Stimulated activated CD4-positive, alpha-beta T cell treated with anti-CD3 and anti-CD28 coated beads, Interleukin-1b, Interleukin-23, amount 100 ng/mL, for 4 hours (primary cell): ENCODE measurements at places on chromosomes 13 and 19.

- DNase-seq: no peak
These were observed 48.7 kb upstream of the RANBP3 start for GRCh38 chr19:6026390-6027227.

DNA sequence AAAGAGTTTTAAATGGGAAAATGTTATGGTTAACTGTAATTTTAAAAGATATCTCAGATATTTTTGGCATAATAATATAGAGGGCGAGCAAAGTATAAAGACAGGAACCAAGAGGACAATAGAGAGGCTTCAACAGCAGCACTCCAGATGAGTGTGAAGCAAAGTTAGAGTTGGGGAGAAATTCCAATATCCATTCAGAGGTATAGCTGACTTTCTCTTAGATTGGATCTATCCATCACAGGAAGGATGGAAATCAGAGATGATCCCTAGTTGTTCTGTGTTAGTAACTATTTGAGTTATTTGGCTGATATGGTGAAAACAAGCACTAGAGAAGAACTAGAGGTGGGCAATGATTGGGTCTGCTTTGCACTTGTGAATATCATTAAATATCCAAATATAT, 786.0 kb upstream of the KLHL1 start:
- no peak for DNase-seq

DNA sequence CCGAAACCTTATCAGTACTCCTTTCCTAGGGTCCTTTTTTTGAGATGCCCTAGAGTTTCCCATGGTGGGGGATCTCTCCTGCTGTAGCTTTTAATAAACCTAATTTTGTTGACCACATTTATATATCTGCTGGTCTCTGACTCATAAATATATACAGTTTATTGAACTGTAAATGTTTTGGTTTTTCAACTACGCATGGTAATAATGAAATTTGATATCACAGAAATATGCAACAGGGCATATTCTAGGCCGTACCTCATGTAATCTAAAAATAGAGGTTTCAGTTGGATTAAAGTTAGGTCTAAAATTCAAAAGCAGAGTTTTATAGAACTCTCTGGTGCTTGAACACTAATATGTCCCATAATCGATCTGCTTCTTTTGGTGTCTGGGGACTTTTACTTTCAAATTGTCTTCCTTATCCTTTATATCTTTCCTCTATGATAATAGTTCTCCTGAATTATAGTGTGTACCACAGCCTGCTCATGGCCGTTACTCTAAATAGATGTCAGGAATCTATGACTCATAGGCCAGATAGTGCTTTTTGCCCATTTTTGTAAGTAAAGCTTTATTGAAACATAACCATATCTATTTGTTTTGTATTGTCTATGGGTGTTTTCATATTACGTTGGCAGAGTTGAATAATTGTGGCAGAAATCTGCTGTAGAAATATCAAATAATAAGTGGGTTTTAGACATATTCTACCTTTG, 324.8 kb upstream of the PCDH9 start:
- no peak for DNase-seq

DNA sequence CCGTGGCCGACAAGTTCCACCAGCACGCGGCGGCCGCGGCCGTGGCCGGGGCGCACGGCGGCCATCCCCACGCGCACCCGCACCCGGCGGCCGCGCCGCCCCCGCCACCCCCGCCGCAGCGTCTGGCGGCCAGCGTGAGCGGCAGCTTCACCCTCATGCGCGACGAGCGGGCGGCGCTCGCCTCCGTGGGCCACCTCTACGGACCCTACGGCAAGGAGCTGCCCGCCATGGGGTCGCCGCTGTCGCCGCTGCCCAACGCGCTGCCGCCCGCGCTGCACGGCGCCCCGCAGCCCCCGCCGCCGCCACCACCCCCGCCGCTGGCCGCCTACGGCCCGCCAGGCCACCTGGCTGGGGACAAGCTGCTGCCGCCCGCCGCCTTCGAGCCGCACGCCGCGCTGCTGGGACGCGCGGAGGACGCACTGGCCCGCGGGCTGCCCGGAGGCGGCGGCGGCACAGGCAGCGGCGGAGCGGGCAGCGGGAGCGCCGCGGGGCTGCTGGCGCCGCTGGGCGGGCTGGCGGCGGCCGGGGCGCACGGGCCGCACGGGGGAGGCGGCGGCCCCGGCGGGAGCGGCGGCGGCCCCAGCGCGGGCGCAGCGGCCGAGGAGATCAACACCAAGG, 821 bp downstream of the ONECUT3 start:
- no peak for DNase-seq
